ENCODE measurements at places on chromosomes 3 and 15.

DNA sequence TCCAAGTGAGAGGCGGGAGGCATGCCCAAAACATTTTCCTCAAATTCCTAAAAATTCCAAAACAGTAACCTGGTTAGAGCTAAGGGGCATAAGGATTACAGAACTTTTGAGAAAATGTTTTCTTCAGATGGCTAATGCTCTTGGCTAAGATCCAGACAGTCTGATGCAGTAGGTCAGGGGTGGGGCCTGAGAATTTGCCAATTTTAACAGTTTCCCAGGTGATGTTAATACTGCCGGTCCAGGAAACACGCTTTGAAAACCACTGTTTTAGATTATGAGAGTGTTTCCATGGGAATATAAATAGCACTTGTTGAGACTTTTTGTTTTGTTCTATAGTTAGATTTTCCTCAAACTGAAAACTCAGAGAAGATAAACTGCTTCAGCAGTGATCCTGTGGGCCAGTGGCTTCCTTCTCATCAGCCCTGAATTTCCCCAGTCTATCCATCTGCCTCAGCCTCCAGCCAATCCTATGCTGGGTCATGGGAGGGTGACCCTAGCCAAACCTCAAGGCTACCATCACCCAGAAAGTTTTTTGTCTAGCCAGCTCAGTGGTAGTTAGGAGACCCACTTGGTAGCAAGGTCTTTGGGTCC lies 71.6 kb upstream of the ACP3 start:
- no peak for DNase-seq

DNA sequence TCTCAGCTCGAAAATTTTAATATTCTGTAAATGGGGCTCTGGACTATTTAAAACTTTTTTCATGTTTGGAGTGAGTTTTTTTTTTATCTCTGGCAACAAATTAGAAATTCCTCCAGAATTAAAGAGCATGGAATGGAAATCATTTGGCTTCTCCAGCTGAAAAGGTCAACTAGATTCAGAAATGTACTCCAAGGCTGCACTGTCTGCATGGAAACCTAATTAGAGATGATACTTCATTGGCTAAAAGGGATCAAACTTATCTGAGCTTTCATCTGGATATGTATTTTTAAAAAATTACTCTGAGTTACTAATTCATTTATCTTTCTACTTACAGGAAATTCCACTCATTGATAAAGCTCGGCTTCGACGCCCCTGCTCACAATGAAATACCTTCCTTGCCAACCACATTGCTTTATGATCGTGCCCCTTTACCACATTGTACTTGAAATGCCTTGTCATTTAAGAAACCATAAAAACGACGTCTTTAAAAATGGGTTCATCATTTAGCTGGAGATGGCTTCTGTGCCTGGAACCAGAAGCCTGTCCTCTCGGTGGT lies 285.5 kb upstream of the ICE2 start:
- DNase-seq = no peak

DNA sequence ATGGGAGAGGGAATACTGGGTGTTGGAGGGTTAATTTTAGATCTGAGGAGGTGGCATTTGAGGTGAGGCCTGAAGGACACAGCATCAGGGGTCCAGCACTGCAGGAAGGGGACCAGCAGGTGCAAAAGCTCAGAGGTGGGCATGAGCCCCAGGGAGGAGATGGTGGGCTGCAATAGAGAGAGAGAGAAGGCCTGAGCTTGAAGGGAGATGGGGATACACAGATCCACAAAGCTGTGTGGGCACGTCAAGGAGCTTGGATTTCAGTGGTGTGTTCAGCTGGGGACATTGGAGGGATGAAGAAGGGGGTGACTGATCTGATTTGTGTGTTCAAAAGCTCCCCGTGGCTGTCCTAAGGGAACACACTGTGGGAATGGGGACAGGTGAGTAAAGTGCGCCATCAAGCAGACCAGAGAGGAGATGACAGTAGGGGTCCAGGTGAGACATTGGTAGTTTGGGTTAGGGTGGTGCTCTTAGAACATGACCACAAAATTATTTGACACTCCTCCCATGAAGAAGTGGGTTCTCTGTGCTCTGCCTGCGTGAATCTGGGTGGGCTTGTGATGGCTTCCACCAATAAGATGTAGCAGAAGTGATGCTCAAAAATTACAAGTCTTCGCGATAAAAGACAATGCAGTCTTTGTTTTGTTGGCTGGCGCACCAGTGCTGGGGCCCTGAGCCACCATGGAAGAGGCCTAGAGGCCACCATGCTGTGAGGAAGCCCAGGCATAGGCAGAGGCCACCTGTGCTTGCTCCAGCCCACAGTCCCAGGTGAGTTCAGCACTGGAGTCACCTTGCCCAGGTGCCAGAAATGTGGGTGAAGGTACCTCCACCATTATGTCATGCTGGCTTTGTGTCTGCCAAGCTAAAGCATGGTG lies 1.9 kb upstream of the WNT7A start:
- DNase-seq = peak; percentile 82

DNA sequence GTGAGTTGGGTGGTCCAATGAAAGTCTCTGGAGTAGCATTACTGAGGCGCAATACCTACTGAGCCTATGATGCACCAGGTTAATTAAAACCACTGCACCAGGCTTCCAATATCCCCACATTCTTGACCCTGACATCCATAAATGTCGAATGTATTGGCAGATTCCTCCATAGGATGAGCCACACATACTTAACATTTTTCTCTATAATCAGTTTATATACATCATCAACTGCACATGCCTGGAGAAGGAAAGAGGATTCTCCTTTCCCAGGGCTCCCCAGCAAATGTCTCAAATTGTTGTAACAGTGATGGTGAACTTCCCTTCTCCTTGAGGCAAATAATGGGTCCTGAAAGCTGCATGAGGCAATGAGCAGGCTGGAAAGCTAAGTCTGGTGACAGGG lies 82.3 kb upstream of the LPP start:
- no peak for DNase-seq

GRCh38 chr15:67884514-67885174 lies 44.8 kb upstream of the RNU6-1 start:
- DNase-seq = peak; percentile 34

- no peak for DNase-seq
Observed at GRCh38 chr3:71090207-71090606, 493.3 kb downstream of the FOXP1 start.

DNA sequence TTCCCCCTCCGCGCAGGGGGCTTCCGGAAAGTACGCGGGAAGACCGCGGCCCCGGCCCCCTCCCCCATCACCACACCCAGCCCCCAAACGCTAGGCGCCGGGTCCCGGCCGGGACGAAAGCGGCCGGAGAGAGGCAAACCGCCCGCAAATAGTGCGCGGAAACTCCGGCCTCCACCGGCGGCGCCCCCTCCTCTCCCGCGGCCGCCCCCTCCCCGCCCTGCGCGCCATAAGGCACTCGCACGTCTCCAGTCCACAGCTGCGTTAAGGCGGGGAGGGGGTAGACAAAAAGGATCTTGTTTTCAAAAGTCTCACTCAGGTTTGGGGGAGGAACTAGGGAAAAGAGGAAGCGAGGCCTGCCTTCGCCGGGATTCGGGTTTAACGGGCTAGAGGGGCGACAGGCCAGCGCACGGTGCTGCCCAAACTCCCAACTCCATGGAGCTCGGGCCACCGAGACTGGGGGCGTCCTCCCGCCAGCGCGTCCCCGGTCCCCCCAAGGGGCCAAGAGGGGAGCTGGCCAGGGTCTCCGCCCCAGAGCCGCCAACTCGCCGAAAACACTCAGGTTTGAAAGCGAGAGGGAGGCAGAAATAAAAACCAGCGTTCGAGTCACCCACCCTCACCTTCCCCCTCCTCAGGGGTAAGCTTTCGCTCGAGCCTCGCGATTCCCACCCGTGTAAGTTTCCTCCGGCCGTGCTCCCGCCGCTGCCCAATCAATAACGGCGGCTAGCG lies 1.8 kb downstream of the ANP32A start:
- DNase-seq = peak; percentile 27

GRCh38 chr3:155872904-155873646 lies 2.6 kb downstream of the GMPS start:
- DNase-seq = no peak
